ENCODE measurements at places on chromosomes 2 and 18.

GRCh38 chr2:38856165-38856564 lies 19.6 kb downstream of the DHX57 start:
- DNase-seq = no peak

- DNase-seq = no peak
These were observed 133.4 kb downstream of the AFF3 start for GRCh38 chr2:100008956-100009355.

DNA sequence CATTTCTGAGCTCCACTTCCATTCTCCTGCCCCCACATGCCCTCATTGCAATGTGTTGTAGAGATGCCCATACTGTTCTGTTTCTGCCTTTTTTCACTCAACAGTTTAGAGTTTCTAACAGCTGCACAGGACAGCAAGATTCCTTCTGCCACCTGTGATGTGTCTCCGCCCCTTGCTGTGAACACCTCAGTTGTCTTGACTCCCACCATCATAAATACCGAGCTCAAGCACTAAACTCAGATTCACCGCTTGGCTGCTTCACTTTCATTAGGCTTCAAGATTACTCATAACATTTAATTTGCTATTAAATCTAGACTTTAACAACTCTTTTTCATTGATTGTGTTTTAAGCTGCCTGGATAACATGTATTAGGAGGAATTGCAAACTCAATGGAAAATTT lies 141.0 kb downstream of the MAP2 start:
- no peak for DNase-seq

- DNase-seq = no peak
These were observed 894 bp upstream of the GCC2 start for GRCh38 chr2:108447947-108448677.

- no peak for DNase-seq
These were observed 80.1 kb upstream of the SMAD7 start for GRCh38 chr18:49030692-49031443.

GRCh38 chr2:176583607-176584006 lies 314.4 kb downstream of the MTX2 start:
- DNase-seq = no peak

DNA sequence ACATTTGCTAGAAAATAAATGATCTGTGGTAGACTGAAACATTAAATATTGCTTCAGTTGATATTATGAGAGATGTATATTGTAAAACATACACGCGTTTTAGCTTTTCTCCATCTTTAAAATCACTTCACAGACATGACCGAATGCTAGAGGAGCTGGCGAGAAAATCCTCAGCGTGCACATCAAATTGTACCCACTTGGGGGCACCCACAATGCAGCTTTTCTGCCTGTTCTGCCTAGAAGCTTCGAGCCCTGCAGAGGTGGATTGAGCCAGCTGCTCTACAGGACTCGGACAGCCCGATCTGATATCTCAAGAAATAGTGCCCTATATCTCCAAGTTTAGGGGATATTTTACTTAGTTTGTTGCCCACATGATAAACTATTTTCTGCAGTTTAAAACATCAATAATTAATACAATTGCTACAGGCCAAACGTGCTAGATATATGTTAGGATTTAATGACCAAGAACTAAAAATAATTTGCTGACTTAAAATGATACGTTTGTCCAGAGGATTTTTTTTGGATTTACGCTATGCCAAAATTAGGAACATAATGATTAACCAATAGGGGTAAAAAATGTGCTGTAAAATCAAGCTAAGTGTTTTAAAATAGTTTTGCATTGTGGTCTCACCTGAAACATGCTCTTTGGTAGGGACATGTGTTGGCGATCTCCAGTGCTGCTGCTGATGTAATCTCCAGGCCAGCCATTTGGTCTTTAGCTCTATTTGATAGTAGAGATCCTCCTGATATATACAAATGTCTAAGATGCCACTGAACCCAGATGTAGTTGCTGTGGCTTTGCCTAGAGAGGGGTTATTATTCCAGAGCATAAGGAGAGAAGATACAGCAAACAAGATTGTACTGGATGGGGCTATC lies 22.3 kb upstream of the ATP5MC3 start:
- peak; percentile 8 for DNase-seq

GRCh38 chr2:158407031-158407430 lies 49.5 kb downstream of the CCDC148 start:
- DNase-seq = no peak

DNA sequence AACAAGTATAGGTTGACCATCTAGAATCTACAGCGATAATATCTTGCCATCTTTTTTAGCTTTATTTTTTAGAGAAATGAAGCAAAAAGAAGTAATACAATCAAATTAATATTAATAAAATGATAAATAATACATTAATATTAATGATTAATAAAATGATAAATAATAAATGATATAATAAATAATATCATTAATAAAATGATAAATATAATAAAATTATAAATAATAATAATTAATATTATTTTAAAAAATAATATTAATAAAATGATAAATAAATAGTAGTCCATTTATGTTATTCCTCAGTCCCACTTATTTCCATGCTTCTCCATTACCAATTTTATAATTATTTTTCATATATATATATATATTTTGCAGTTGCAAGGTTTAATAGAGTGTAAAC lies 3.2 kb upstream of the REG3A start:
- no peak for DNase-seq

DNA sequence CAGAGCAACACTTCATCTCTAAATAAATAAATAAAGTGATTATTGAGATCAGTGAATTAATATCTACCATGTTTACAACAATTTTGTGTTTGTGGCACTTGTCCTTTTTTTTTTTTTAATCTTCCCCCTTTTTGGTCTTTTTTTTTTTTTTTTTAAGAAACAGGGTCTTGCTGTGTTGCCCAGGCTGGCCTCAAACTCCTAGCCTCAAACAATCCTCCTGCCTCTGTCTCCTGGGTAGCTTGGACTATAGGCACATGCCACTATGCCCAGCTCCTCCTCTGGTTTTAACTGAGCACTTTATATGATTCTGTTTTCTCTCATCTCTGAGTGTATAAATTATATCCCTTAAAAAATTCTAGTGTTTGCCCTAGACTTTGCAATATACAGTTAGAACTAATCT lies 30.3 kb downstream of the SLC4A5 start:
- DNase-seq = no peak

DNA sequence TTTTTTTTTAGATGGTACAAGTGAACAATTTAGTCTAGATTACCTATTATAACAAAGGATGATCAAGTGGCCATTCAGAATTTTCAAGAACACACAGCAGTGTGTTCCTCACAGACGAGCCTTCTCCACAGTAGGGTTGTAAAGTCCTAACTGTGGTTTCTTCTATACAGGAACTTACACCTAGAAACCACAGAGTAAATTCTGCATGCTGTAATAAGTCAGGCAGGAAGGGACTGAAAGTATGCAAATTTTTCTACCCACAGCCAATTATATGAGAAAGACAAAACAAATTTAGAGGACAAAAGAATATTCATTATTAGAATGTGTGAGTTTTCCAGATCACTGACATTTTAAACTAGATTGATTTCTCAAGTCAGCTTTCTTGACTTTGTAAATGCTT lies 99.5 kb downstream of the RBMS1 start:
- DNase-seq = no peak

GRCh38 chr18:55248495-55248894 lies 289.2 kb upstream of the CCDC68 start:
- no peak for DNase-seq

GRCh38 chr2:23513872-23514793 lies 129.2 kb downstream of the KLHL29 start:
- no peak for DNase-seq

- DNase-seq = no peak
These were observed 99.8 kb downstream of the METTL4 start for GRCh38 chr18:2471523-2471922.

- DNase-seq = no peak
These were observed 641.6 kb downstream of the EPHA4 start for GRCh38 chr2:220930271-220931076.

DNA sequence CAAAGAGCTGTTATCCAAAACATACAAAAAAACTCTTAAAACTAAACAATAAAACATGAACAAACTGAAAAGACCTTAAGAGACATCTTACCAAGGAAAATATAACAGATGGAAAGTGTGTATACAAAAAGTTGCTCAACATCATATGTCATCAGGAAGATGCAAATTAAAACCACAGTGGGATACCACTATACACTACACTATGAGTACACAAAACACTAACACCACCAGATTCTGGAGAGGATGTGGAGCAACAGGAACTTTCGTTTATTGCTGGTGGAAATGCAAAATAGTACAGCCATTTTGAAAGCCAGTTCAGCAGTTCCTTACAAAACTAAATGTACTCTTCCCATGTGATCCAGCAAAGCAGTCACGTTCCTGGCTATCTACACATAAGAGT lies 221.4 kb downstream of the CMPK2 start:
- DNase-seq = no peak

DNA sequence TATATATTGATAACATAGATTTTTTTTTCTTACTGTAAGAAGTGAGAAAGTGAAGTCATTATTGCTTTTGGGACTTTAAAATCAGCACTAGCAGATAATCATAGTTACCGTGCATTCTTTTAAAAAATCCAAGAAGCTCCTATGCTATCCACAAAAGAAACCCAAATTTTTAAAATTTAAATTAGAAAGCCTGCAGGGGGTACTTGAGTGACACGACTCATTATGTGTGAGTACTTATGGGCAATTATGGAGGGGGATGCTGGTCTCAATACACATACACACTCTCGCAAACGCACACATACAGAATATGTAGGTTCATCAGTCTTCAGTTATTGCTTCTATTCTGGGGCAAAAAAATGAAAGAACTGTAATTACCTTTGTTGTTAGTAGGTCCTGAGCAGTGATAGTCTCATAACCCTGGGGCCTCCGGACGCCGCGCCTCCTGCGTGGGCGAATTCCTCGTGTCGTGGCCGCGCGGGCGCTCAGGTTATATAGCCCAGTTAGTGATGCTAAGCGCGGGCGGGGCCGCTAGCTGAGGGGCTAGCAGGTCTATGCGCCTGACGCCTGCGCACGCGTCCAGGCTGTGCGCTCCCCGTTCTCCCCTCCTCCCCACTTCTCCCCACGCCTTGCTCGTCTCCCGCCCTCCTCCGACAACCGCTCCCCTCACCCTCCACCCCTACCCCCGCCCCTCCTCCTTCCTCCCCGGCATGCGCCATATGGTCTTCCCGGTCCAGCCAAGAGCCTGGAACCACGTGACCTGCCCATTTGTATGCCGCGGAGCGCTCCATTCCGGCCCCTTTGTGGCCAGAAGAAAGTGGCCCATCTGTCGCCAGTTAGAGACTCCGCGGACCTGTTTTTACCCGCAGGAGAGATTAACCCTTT lies at the start of gene NEUROD1:
Gene NEUROD1 (minus strand): TSS at position 463 of the 882 bp plus-strand sequence. CDS start 1,657 bp downstream, outside the sequence.
- no peak for DNase-seq

GRCh38 chr18:23534276-23534675 lies 31.0 kb downstream of the RMC1 start:
- no peak for DNase-seq

All from stimulated activated CD8-positive, alpha-beta memory T cell treated with anti-CD3 and anti-CD28 coated beads, Interleukin-2, amount 100 ng/mL, for 1 hour (primary cell).